AG04450 (cell line): ENCODE measurements at places on chromosomes 6 and 20. TPM values are rescaled to one million over a fixed set of nuclear protein-coding genes. Genes with fewer than 3 reads are reported as not detected.

- no peak for DNase-seq
Observed at GRCh38 chr6:130176378-130176777, 46.4 kb downstream of the SAMD3 start.

DNA sequence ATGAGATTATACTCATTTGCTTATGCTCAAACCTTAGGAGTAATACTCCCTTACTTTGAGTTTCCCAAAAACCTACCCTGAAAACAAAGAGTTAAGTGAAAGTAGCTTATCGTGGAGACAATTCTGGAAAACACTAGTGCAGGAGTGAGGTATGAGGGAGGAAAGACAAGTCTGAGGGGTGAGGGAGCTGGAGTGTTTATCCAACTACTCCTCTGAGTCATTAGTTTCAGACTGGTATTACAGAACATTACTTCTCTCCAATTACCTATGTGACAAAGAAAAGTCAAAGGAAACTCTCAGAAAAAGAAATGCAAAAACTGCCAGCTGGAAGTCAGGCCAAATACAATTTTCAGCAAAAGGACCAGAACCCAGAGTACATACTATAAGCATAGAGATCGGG, 171.1 kb upstream of the SPTLC3 start:
- DNase-seq: no peak

DNA sequence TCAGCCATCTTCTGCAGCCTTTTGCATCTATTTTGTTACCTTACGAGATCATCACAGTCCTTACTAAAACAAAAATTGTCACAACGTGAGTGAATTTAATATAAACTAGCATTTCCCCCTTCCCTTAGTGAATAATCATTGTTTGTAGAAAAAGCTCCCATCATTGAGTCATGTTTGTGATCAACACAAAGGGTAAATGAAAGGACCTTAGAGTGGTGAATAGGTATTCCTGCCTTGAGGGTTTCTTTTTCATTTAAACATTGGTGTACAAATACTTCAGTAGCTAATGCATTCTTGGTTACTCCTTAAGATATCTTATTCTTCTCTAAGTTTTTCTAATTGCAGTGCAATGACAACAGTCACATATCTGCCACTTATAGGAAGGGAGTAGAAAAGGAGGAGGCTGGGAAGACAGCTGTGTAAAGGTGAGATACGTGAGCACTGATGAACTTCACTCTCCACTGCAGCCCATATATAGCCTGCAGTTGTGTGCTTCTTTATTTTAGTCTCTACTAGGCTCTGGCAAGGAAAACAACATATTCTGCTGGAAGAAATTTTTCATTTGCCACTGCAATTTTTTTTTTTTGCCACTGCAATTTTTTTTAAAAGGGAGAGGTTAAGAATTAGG, 27.8 kb downstream of the ADGRG6 start:
- DNase-seq: no peak

GRCh38 chr20:4966826-4967751, 34.2 kb downstream of the SLC23A2 start:
- DNase-seq: no peak

DNA sequence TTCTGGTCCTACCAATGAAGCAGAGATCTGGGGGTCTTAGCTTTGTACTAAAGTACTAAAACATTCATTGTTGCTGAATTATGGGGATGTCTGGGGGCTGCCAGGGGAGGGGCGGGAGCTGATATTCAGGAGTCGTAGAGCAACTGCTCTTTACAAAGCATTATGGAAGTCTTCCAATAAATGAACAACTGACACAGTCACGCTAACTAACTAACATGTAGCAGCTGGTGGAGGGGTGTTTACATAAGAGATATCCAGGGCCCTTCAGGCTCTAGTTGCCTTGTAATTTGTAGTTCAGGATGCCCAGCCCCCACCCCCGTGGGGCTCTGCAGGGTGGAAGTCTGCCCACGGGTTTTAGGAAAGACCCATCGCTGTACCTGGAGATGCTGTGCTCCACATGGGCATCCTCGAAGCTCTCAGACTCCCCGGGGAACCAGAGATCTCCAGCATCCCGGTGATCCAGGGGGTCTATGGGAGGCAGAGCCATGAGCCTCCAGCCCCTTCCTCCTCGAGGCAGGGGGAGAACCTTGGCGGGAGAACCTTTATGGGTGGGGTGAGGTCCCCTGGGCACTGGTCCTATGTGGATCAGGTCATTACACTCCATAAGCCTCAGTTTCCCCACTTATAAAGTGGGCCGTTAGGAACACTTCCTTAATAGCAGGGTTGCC, 3.4 kb downstream of the TREM2 start:
- peak; percentile 7 for DNase-seq

- DNase-seq: no peak
Observed at GRCh38 chr6:29809249-29809648, 18.4 kb upstream of the HLA-G start.

Gene ANGPT4
- polyA plus RNA-seq: not detected in 2 replicates

- no peak for DNase-seq
Observed at GRCh38 chr6:24650365-24650764, 4.4 kb upstream of the KIAA0319 start.

Gene LBP
- not detected in 2 replicates for polyA plus RNA-seq

- no peak for DNase-seq
Observed at GRCh38 chr20:24720957-24721356, 228.1 kb upstream of the CST7 start.

Gene NANP
- 5.9 and 6.7 TPM in 2 replicates for polyA plus RNA-seq

Gene SNAP25
- polyA plus RNA-seq: 5.3 and 6.6 TPM in 2 replicates

DNA sequence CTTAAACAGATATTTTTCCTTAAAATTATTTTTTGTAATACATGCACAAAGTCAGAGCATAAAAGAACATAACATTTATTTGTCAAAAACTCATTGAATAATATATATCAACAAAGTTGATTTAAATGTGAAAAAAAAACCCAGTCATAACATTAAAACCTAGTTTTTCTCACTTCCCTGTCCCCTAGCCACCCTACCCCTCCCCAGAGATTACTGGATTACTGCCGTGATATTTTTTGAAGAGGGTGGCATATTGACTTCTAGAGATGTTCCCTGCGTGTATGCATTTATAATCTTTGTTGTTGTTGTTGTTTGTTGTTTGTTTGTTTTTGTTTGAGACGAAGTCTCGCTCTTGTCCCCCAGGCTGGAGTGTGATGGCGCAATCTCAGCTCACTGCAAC, 52.4 kb upstream of the ARMC2 start:
- no peak for DNase-seq

Gene CST4
- polyA plus RNA-seq: not detected in 2 replicates

- no peak for DNase-seq
Observed at GRCh38 chr6:79821859-79822258, 125.5 kb downstream of the ELOVL4 start.

- no peak for DNase-seq
Observed at GRCh38 chr20:62542862-62543261, 67.1 kb upstream of the GATA5 start.

Gene DAAM2
- polyA plus RNA-seq: 2.9 and 3.5 TPM in 2 replicates

Gene TMC2
- polyA plus RNA-seq: not detected in 2 replicates

- no peak for DNase-seq
Observed at GRCh38 chr6:154874773-154875592, 120.1 kb upstream of the TIAM2 start.

DNA sequence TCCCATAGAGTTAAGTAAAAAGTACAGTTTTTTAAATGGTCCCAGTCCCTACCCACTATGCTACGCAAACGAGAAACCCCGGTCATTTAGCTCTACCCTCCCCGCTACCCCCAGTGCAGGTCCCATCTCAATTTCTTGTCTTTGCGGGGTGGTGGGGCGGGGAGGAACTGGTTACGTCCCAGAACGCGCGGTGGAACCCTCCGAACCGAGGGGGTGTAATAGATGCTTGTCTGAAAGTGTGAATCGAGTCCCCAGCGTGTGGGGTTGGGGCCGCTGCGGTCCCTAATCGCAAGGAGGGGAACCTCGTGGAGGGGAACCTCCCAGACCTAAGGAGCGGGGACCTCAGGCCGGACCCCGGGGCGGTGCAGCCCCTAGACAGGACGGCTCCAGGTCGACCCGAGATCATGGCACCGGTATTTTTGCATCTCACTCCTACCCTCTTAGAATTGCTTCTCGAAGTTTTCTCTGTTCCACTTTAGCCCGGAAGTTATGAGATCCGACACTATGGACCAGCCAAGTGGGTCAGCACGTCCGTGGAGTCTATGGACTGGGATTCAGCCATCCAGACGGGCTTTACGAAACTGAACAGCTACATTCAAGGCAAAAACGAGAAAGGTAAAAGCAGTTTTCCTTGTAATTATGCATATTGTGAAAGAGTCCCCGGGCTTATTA, 779 bp downstream of the HEBP2 start:
- no peak for DNase-seq

DNA sequence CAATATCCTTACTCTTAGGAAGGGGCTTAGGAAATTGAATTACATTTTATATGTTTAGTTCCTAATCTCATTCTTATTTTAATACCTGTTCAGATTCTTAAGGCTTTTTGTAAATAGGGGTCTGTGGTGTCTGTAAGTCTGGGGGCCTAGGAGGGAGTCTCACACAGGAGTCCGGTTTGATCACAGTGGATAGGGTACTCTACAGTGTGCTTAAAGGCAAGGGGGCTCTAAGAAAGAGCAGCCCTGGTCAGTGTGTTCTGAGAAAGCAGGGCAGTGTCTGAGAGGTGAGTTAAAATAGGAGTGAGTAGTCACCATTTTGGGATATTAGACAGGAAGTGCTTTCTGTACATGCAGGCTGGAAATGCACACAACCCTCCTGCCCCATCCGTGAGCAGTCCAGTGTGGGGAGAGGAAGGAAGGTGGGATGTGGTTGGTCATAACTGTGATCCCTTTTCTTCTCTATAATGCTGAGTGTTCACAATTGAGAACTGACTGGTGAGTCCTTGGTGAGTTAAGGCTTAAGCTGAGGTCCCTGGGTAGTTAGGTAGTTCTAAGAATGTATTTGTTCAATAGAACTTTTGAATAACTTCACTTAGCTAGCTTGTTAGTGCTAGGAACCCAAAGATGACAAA, 50.0 kb downstream of the CDKAL1 start:
- no peak for DNase-seq

- DNase-seq: no peak
Observed at GRCh38 chr6:149168968-149169367, 148.5 kb upstream of the TAB2 start.

DNA sequence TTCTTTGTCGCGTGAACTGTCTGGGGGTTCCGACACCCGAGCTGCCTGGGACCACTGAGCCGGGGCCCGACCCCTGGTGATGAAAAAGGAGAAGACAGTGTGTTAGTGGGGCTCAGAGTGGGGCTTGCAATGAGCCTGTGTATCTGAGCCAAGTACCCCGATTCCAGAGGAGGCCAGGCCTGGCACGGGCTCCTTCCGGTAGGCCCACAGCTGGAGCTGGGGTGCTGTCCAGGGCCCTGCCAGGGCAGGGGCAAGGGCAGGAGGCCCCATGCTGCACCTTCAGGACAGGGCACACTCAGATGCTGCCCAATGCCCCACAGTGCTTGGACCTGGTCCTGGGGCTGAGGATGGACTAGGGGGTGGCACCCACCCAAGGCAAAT, 89.4 kb downstream of the TAF4 start:
- no peak for DNase-seq

GRCh38 chr20:48951041-48951440, 29.5 kb downstream of the ARFGEF2 start:
- no peak for DNase-seq

GRCh38 chr20:33119725-33120720, 40.6 kb downstream of the BPIFB4 start:
- DNase-seq: no peak

GRCh38 chr6:100210137-100211117, 216.4 kb upstream of the MCHR2 start:
- no peak for DNase-seq

Gene CRYBG1
- polyA plus RNA-seq: 1.8 and 1.9 TPM in 2 replicates

Gene ADGRG6
- polyA plus RNA-seq: 11.7 and 16.2 TPM in 2 replicates

Gene DLGAP4
- 17.7 and 27.5 TPM in 2 replicates for polyA plus RNA-seq

Gene GHRH
- polyA plus RNA-seq: not detected in 2 replicates

GRCh38 chr6:125314009-125314581, 12.3 kb upstream of the HDDC2 start:
- peak; percentile 23 for DNase-seq

Gene TULP1
- not detected in 2 replicates for polyA plus RNA-seq

- DNase-seq: peak; percentile 43
Observed at GRCh38 chr6:11263291-11263775, 30.9 kb upstream of the NEDD9 start.

DNA sequence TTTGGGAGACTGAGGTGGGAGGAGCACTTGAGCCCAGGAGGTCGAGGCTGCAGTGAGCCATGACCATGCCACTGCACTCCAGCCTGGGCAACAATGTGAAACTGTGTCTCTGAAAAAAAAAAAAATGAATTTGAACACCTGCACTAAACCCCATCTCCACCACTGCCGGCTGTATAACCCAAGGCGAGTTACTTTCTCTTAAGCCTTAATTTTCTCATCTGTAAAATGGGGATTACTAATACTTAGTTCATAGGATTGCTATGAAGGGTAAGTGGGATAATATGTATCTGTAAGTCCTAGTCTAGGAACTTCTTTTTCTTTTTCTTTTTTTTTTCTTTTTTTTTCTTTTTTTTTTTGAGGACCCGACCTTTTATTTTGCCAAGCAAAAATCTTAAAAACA, 61.5 kb downstream of the SHLD1 start:
- DNase-seq: no peak
